ENCODE measurements at places on chromosomes 1 and 21.

DNA sequence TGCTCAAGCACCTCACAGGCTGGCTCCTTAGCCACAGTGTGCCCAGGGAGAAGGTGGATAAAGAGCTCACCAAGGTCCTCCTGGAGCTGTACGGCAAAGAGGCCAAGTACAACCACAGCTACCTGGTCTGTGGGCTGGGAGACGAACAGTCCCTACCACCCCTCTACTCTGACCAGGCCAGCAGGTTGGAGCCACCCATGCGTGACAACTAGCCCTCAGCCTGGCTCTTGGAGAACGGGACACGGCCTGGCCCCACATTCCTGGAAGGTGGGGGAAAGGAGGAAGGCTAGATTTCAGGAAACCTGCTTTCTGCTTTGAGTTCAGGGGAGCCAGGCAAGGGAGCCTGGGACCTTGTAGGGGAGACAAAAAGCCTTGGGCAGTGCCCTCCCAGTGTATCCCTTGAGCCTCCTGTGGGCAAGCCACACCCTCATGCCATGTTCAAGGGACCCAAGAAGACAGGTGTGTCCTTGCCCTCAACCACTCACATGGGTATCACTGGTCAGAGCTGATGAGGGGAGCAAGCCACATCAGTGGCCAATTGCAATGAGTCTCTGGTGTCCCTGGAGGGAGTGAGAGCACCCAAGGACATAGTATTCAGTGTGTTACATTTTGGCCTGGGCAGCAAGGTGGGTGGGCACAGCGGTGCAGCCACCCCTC is 27.6 kb downstream of the LUZP1 start:
- no peak for DNase-seq

- no peak for DNase-seq
Observed at GRCh38 chr1:235287208-235287882, 40.6 kb downstream of the ARID4B start.

GRCh38 chr1:164823486-164824279 is 264.7 kb downstream of the PBX1 start:
- no peak for DNase-seq

DNA sequence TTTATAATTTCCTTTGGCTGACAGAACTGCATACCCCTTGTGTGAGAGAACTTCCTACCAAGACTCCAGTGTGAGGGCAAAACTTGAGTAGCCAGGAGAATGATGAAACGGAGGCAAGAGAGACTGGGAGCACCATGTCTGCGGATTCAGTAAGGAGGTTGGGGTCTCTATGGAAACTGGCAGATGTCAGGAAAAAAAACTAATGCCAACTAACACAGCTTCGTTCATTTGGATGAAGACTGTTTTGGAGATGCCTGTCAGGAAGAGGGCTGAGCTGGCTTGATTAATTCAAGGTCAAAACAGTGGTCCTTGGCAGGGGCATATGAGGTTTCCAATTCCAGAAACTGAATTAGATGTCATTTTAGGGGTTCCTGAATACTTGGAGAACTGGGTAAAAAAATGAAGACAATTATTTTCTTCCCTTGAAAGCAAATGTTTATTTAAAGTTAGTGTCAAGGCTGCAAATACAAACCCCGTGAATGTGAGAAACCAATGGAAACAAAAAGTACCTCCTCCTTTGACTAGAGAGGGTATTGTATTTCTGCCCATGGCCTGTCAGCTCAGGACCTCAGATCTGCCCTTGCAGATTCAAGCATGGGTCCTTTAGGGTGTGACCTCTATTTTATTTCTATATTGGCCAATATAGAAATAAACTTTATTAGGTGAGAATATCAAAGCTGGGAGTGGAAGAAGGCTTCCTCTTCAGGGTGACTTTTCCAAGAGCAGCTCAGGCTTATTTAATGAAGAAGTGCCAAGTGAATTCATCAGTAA is 110.5 kb downstream of the MAST2 start:
- no peak for DNase-seq

DNA sequence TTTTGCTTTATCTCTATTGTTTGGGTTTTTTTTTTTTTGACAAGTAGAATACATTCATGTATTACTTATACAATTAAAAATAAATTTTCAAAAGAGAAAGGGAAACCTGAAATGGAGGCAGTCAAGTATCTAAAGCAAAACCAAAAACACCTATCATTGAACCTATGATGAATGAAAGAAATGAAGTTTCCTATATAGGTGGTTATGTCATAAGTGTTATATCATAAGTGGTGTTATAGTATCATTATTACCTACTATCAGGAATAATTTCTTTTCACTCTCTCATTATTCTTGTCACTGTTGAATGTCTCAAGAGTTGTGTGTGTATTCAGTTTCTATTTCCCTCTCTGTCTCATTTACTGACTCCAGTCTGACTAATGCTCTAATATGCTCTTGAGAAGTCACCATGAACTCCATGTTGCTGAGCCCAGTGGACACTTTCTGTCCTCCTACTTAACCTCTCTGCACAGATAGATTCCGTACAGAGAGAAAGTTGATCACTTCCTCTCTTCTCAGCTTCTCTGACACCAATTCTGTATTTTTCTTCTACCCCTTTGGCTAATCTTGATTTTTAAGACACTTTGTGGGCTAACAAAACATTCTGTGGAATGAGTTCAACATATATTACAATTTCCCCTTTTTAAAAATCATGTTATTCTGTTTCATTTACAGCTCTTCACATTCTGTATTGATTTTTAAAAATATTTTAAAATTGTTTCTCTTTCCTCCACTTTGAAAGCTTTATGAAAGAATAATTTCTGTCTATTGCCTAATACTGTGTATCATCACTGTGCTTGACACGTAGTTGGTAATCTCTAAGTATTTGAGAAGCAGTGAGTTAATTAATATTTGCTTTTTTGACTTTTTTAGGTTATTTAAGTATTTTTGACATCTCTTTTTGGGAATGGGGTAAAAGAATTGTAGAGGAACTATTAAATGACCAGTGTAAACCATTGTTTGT is 50.1 kb downstream of the RASAL2 start:
- DNase-seq = no peak

DNA sequence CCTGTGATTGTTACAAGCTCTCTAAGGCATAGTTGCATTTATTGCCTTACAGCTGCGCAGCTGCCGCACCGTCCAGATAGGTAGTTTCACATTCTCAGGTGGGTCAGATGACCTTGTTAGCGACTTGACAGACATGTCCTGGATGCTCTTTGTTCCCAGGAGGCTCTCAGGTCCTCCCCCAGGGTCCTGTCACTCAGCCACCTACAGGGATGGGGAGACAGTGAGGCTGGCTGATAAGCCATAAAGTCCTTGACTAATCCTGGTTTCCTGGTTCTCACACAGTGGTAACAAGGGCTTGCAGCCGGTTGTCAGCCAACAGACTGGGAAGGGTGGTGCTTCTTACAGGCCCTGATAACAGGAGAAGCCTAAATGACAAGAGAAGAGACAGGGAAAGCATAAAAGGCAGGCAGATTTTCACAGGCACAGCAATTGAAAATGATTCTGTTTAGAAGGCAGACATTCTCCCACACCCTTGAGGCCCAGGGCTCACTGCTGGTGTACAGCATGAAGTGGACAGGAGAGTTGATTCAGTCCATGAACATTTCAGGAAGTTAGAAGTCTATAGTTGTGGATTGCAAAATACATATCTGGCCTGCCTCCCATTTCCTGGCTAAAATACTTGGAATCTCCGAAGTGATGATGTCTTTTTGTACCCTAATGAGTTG is 2.9 kb downstream of the ARF1 start:
- DNase-seq = no peak

DNA sequence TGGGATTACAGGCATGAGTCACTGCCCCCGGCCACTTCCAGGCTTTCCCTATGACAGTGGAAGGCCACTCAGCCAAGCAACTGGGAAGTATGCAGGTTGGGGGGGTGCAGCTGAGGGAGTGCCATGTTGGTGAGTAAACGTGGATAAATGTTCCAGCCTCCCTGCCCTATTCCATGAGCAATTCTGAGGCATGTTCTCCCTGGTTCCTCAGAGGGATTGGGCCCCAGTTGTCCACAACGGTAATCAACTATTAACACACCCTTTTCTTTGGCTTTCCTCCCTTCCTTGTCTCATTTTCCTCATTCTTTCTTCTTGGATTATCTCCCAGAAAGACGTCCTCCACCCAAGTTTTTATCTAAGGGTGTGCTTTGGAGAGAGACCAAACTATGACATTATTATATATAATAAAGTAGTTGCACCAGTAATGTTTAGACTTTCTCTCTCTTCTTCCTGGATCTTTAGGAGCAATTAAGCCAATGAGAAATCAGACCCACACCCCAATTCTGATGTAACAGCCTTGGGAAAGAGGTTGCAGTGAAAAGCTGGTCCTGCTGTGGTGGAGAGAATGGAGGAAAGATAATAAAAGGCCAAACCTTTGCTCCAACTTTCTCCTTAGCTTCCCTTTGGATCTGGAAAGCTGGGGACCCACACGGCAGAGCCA is 6.8 kb upstream of the SLAMF9 start:
- no peak for DNase-seq

DNA sequence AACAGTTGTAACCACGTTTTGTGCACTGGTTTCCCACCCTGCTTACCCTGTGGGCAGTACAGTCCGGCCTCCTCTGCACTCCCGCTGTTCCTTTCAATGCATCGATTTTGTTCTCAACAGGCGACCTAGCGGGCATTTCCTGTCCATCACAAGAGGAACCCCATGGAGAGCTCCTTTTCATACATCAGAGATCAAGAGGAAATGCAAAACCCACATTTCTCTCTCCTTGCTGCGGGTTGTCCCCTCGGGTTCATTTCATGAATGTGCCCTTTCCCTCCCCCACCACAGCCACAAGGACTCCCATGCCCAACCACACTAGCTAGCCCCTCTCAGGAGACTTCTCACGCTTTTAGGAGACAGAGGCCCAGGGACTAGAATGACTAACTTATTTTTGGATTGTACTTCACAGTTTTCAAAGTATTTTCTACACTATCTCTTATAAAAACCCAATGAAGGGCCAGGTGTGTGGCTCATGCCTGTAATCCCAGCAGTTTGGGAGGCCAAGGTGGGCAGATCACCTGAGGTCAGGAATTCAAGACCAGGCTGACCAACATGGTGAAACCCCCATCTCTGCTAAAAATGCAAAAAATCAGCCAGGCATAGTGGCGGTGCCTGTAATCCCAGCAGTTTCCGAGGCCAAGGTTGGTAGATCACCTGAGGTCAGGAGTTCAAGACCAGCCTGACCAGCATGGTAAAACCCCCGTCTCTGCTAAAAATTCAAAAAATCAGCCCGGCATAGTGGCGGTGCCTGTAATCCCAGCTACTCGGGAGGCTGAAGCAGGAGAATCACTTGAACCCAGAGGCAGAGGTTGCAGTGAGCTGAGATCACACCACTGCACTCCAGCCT is 18.4 kb downstream of the ATP1A4 start:
- DNase-seq = no peak

- no peak for DNase-seq
Observed at GRCh38 chr21:45699251-45699942, 55.9 kb downstream of the PCBP3 start.

GRCh38 chr1:226327761-226328162 is 18.8 kb upstream of the LIN9 start:
- no peak for DNase-seq

DNA sequence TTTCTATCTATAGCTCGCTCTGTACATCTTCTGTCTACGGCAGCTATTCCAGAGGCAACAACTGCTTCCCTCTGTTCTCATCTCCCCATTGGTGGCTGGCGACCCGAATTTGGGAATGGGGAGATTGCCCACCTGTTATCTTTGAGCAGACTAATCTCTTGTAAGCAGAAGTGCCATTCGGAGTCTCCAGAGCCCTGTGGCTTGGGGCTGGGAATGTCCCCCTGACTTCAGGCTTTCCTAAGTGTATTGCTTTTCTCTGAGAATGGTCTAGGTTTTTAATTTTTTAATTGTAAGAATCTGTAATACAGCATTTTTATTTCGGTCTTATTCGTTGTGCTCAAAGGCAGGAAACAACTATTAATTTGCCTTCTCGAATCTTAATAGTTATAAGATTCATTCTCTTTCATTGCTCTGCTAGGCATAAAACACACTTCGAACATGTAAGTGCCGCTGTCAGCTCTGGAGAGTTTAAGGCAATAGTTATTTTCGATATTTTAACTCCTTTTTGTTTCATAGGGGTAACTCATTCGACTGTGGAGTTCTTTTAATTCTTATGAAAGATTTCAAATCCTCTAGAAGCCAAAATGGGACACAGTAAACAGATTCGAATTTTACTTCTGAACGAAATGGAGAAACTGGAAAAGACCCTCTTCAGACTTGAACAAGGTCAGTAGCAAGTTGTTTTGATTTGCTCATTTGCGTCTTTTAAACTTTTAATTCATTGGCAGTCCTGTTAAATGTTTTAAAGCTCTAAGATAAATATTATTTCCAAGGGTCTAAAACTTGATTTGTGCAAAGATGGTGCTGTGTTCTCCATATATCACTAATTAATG is 514 bp downstream of the AGL start:
- DNase-seq = no peak

DNA sequence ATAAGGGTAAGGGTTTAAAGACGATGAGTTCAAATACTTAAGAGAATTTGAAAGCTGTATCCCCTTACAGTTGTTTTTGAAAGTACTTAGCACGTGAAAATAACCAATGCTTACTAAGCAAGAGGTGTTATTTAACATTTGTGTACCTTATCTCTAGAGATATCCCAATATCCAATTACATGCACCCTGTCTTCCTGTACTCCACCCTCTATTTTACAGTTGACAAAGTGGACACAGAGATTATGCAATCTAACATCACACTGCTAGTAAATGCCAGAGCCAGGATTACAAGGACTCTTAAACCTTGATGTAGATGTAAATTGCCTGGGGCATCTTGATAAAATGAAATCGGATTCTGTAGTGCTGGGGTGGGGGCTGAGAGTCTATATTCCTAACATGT is 72.0 kb downstream of the GDAP2 start:
- no peak for DNase-seq

DNA sequence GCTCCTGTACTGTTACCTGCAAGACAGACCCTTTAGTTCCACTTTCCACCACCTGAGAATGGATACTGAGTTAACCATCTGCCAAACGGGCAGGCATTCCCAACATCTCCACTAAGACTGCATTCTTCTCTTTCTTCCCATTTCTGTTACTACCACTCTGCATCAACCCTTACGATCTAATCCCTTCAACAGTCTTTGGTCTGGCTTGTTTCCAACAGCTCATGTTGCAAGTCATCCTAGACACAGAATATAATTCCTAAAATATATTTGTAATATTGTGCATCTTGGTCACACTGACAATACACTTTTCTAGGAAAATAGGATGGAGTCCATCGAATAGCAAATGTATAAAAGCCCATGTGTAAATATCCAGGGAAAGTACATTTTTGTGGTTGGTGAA is 166.7 kb downstream of the SIPA1L2 start:
- no peak for DNase-seq

DNA sequence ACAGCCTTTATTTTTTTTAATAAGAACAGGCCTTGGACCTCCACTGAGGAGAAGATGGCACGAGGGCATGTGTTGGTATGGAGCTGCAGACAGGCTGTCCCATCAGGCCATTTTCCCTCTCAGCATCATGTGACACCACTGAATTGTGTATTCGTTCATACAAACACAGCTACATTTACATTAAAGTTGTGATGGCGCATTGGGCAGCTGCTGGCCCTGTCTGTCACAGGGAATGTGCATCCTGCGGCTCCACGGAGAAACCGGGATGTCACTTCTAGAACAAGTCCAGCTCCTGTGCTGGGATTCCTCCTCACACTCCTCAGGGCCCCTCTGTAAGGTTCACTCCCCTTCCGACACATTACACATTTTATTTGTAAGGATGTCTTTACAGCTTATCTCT is 147.6 kb upstream of the TNR start:
- no peak for DNase-seq
